ENCODE measurements at places on chromosomes 5 and 9.
A peak's percentile ranks its signal among the peaks of the same experiment; 100 is the strongest.

DNA sequence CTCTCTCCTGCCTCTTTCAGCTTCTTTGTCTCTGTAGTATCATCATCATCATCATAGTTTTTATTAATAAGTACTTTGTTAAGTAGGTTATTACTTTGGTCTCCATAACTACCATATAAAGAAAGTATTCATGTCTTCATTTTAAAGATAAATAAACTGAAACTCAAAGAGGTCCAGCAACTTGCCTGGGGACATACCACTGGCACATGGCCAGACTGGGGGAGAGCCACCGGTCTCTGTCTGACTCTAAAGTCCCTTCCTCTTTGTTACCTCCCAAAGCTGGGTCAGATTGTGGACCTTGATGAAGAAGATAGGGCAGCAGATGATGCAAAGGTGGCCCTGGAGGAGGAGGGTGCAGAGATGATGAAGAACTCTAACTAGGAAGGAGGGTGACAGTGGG, 8.5 kb downstream of the CDX1 start:
- DNase-seq, result no peak

- DNase-seq, result no peak
These were observed 10.7 kb downstream of the NR5A1 start for GRCh38 chr9:124496463-124496862.

GRCh38 chr9:127652733-127653132, 40.7 kb downstream of the STXBP1 start:
- no peak for DNase-seq

GRCh38 chr5:136518814-136519213, 153.5 kb upstream of the TRPC7 start:
- DNase-seq, result no peak

DNA sequence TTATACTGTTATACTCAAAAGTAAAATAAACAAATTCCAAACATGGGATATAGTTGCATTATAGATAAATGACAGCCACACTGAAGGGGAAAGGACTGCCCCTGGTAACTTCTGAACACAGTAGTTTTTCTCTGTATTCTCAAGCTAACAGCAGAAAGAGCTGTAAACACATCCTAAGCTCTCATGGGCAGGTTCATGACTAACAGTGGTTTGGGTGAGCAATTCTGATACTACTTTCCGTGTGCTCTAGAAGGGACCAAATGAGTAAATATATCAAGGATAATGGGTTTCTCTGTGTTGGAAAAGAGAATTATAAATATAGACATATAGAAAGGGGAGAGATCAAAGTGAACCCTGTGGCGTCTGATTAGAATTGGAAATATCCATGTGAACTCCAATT, 2.2 kb upstream of the LCN6 start:
- DNase-seq, result no peak

- no peak for DNase-seq
These were observed 714.8 kb downstream of the TLR4 start for GRCh38 chr9:118418887-118419565.

GRCh38 chr5:90606539-90606938, 47.9 kb downstream of the ADGRV1 start:
- DNase-seq, result no peak

DNA sequence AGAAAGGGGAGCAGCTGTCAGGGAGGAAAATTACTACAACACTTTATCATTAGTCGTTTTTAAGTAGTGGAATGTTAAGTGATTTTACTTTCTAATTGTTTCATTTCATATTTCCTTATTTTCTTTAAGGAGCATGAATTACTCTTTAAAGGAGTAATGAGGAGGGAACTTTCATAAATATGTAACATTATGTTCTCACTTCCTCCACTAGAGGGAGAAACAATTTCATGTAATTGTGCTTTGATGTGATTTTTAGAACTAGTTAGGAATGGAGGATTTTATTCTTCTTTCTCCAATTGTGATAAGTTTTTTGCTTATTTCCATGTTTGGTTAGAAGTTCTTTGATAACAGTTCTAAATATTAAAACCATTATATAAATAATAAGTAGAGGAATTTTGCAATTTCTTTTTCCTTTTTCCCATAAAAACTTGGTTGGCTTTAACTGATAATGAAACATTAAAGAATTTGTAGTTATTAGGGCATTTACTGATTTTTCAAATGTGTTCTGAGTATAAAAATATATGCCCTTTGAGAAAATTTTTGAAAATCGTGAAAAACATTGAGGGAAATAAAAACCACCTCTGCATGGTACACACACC, 25.6 kb downstream of the CEP78 start:
- DNase-seq, result no peak

DNA sequence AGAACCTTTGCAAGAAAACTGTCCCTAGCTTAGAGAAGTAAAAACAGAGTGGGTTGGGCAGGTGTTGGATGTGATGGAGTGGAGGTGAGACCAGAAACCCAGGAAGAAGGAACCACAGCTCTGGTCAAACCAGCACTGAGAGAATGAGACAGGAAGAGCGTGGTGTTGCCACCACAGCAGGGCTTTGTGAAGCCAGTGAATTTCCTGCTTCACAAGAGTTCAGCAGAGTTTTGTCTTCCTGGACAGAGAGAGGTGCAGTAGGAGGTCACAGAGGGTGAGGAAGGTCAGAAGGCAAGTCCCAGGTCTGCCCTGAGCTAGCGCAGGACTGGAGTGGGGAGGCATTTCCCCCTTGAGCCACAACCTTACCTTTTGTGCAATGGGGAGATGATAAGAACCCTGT, 2306.2 kb upstream of the ACO1 start:
- no peak for DNase-seq

- no peak for DNase-seq
These were observed 28.9 kb upstream of the GLIS3 start for GRCh38 chr9:4328723-4329122.

- DNase-seq, result no peak
These were observed 687.1 kb downstream of the TAF11L14 start for GRCh38 chr5:18321262-18321942.

GRCh38 chr5:159003045-159004030, 96.4 kb downstream of the EBF1 start:
- no peak for DNase-seq

DNA sequence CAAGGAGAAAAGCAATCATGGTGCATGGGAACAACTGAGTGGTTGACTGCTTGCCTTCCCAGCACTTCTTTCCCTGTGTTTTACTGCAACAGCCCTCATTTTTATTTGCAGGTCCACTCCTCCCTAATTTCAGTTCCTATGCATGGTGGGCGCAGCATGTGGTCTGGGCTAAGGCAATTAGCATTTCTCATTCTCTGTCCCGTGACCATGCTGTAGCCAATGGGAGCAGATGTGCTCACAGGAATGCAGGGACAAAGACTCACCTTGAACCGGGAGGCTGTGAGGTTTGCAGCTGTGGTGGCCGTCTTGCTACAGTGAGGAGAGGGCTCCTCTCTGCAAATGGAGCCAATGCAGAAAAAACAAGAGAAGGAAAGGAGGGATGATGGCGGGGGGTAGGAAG, 315.5 kb downstream of the SLIT3 start:
- DNase-seq, result no peak

DNA sequence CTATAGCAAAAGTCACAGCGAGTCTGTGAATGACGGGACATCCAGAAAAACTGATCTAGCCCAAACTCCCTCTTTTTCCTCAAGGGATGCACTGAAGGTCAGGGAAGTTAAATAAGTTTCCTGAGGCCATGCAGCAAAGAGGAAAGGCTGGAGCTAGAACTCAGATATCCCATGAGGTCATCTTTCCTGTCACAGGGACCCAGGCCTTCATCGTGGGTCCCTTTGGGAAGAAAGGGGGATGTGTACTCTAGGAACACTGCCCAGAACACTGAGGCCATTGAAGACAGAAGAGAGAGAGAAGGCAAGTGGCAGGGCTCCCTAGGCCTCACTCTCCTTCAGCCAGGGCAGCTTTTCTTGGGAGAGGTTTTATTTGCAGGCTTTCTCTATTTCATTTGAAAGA, 182.0 kb downstream of the EBF1 start:
- no peak for DNase-seq

GRCh38 chr5:169218176-169218575, 82.8 kb downstream of the SLIT3 start:
- peak; percentile 64 for DNase-seq

- DNase-seq, result no peak
These were observed 121.4 kb downstream of the CMYA5 start for GRCh38 chr5:79811081-79811480.

DNA sequence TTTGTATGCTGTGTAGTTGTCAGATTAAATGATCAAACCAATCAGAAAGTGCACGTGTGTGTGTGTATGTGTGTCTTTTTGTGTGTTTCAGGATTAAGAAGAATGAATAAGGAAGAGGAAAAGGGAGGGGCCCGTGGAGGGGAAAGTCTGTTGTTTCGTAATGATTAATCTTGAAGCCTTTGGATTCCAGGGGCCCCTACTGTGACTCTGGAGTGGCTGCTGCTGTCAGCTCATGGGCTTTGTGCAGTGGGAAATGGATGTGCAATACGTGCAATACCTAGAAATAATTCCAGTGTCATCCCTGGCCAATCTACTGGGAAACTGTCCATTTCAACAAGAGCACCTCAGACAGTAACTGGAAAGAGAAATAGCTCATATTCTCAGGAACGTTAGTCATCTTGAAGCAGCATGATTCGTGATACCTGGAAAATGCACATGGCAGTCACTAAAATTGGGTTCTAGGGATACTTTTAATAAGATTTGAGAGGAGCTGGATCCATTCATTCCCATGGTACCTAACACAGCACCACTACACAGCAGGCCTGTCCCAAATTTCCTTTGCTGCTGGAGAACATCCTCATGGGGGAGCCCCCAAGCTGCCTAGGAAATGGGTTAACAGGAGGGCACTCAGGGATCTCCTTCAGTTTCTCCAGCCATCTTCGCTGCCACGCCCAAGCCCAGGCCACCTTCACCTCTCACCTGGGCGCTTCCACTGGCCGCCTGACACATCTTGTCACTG, 186.3 kb downstream of the NR3C1 start:
- peak; percentile 45 for DNase-seq

DNA sequence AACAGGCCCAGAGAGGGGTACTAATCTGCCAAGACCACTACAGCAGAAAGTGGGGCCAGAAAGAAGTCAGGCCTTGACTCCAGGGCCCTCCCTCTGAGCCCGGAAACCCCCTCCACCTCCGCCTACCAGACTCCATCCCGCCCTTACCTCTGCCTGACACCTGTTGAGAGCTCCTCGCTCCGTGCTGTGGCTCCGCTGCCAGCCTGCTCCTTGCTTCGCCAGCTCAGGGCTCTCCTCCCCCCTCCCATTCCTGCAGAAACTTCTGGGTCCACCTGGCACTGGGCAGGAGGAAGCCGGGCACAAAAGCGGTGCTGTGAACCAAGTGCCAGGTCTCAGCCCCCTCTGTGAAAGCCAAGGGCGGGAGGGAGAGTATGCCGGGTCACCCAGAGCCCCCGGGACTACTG, 6.4 kb upstream of the ST6GALNAC6 start:
- DNase-seq, result no peak

DNA sequence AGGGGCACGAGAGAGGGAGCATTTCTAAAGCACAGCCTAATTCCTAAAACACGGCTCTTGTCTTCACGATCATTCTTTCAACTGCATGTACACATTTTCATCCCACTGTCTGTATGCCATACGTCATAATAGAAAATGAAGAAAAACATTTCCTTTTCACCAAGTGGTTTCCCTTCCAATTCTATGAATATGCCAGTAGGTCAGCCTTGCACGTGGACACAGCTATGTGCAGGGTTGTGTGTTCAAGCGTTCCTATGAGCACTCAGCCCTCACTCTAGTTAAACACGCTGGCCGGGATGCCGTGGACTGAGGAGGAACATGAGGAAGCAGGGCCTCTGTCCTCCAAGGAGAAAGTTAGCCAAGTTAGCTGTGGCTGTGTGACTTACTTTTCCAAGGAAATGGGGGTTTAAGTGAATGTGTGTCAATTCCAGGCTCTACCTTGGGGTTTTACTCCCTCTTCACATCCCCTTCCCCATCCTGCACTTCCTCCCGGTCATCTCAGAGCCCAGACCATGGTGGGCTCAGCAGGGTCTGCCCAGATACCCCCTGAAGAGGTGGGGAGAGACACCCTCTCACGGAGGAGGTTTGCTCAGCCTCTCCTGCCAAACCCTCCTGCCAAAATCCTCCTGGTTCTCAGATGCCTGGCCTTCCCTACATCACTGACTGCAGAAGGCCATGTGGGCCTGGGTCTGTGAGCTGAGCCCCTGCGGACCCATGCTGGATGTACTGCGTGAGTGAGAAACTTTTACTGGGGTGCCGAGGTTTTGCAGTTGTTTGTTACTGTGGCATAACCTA, 230.6 kb downstream of the FSTL4 start:
- DNase-seq, result peak; percentile 53

DNA sequence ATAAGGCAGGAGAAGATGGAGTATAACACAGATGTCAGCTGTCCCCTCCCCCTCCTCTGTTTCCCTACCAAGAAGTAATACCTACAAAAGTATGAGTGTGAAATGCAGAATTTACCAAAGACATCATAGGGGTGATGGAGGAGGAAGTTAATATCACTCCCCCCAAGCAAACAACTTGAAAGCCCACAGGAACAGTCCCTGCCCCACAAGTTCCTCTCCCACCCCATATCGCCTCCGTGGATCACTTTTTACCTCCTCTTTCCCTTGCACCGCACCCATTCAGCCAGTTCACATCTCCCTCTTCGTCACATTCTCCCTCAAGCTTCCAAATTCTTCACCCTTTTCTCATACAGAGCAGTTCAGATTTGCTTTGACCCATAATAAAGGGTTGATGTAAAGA, 7.0 kb upstream of the SIL1 start:
- DNase-seq, result no peak

GRCh38 chr5:171094356-171094755, 214.7 kb upstream of the TLX3 start:
- DNase-seq, result no peak

DNA sequence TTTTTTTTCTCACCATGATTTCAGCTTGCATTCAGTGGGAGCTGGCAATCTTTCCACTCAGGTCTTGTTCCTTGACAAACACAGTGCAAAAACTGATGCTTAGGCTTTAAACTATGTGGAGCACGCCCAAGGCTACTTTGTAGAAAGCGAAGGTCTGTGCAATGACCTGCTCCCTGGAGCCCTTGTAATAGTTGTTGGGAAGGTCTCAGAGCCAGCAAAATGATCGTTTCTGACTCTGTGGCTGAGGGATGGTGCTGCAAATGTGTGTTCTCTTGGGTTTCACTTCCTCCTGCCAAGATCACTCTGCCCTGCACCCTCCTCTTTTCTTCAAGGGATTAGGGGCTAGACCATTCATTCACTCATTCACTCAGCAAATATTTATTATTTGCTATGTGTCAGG, 249.7 kb upstream of the MAP3K1 start:
- no peak for DNase-seq

DNA sequence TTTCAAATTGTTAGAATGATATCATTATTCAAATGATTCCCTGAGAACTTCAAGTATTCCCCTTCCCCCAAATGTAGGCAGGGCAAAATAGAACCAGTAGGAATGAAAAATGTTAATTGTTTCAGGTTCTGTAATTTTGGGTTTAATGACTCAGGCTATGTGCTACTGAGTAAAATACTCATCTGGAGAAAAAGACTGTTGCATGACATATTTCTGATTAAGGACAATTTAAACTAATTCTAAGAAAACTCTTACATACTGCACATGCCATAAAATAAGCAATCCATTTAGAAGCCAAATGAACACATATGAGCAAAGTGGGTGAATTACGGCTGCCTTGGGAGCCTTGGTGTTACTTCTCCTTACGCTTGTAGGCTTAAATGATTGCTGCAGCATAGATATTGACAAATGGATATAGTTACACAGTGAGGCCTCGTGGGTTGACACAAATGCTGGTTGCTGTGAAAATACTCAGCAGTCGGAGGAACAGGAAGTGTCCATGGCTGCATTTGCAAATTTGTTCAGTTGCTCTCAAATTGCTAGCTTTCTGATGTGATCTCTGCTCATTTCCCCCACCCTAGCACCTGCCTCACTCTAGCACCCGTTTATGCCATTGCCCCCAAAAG, 174.9 kb upstream of the DMAC1 start:
- DNase-seq, result no peak
